ENCODE measurements at places on chromosomes 11 and 22. TPM values are rescaled to one million over a fixed set of nuclear protein-coding genes. Genes with fewer than 3 reads are reported as not detected.

DNA sequence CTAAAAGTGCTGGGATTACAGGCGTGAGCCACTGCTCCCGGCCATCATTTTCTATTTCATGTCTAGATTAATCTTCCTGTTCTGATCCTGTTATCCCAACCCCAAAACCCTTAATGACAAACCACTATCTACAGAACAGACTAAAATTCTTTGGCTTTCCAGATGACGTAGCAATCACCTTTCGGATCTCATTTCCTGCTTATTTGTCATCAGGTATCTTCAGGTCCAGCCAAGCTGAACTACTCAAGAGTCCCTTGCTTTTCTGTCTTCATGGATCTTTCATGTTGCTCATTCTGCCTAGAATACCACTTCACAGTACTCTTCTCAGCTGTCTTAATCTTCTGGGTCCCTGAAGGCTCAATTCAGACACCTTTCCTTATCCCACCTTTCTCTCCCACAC is 27.4 kb upstream of the IPO7 start:
- DNase-seq: no peak

The PTPN5 gene
- polyA plus RNA-seq: not detected

DNA sequence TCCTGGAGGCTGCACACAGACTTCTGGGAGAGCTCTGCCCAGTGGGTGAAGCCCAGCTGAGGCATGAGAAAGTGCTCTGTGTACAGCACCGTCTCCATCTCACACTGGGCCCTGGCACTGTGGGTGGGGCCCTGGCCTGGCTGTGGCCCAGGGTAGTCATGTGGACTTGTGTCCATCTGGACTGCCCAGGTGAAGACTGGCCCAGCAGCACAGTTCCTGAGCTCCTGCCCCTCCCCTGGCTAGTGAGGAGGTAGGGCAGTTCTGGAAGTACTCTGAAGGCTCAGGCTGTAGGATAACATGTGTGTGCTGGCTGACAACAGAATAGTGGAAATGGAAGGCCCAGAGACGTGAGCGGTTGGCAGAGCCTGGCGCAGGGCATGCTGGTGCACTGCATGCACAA is 35.4 kb downstream of the RSPH14 start:
- DNase-seq: no peak

- no peak for DNase-seq
Observed at GRCh38 chr11:122345586-122345985, 229.6 kb upstream of the BLID start.

The INS gene
- not detected for polyA plus RNA-seq

GRCh38 chr11:108286956-108287355 is 64.1 kb downstream of the ATM start:
- no peak for DNase-seq

DNA sequence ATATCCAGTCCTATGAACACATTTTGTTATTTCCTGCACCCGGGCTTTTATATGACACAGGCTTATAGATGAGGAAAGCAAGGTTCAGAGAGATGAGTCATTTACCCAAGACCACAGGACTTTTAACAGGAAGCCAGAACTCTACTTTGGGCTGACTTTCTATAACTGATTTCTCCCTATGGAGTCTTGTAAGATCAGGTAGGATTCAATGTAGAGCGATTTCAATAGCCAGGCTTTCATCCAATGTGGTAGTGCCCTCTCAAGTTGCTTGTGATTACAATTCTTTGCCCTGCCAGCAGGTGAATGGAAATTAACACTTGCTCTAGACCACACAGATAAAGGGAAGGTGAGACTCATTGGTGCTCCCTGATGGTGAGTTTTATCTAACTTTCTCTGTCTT is 378.3 kb downstream of the INSC start:
- no peak for DNase-seq

The CDON gene
- polyA plus RNA-seq: not detected

- no peak for DNase-seq
Observed at GRCh38 chr11:64990222-64990923, 6.4 kb downstream of the BATF2 start.

The TYR gene
- polyA plus RNA-seq: not detected
